ENCODE measurements at places on chromosomes 12 and 14.
A peak's percentile ranks its signal among the peaks of the same experiment; 100 is the strongest.

- no peak for DNase-seq
Observed at GRCh38 chr14:64235652-64236640, 58.2 kb downstream of the ESR2 start.

- peak; percentile 17 for DNase-seq
Observed at GRCh38 chr14:76953311-76953945, 75.1 kb downstream of the IRF2BPL start.

DNA sequence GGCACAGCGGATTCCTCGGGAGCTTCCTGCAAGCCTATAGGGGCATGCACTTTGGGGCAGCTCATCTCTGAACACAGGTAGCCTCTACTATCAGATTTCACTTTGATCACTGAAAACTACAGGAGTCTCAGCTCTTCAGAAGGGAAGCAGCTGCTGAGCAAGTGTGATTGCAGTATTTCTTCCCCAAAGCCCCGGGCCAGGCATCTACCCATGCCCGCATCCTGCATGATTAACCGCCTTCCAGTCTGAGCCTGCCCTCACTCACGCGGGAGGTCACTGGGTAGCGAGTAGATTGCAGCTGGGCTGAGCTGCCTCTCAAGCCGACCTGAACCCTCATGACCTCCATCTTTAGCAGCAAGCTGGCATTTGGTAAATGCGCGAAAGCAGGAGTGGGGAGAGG, 334.7 kb downstream of the DPF3 start:
- DNase-seq = no peak

DNA sequence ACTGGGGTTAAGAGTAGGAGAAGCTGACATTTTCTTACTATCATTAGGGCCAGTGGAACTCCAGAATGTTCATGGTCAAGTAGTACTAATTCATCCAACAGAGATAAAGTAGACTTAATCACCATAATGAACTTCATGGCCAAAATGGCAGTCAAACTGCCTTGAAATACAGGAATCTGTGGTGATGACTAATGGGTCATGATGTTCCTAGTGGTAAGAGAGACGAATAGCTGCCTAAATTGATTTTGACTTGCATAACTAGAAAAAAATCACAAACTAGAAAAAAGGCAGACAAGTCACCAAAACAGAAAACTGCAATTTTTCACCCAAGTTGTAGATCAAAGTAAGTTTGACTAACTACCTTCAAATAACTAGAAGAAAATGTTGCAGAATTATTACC, 138.5 kb downstream of the MGAT4C start:
- no peak for DNase-seq

DNA sequence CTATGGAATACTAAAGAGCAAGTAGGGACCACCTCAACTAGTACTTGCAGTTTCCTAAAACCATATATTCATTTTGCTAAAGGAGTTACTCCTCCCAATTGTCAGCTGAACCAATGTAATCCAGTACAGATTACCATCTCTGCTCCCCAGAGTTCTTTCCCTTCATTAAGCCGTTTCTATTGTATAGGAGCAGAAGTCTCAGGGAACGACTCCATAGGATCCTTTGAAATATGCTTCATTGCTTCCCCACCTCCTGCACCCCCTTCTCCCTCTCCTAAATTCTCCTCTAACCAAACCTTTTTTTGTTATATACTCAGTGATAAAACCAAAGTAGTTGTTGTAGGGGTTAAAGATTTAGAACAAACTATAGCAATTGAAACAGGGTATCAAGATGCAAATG, 30.7 kb upstream of the LALBA start:
- DNase-seq = no peak

DNA sequence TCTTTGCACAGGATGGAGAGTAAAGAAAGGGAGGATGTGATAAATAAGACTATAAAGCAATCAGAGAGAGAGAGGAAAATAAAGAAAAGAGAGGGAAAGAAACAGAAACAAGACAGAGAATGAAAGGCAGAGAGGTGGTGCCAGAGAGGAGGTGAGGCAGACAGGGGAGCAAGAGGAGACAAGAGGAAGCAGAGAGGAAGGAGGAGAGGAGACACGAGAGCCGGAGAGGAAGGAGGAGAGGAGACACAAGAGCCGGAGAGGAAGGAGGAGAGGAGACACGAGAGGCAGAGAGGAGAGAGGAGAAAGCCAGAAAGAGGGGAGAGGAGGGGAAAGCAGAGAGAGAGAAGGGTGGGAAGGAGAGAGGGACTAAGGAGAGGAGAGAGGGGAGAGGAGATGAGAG, 125.2 kb downstream of the PAPOLA start:
- DNase-seq = no peak

DNA sequence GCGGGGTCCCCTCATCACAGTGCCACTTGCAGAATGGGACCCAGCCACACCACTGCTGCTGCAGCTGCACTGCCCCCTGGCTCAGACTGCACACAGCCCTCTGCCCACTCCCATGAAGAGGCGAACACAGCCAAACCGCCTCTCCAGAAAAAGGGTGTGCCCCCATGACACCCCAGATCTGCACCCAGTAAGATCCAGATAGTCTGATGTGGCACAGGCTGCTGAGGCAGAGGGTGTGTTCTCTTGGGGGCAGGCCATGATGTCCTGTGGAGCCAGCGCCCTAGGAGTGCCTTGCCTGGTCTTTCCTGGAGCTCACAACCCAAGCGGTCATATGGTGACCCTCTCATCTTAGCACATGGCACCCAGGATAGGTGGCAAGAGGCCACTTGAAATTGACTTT, 44.4 kb downstream of the SLC8B1 start:
- DNase-seq = no peak

DNA sequence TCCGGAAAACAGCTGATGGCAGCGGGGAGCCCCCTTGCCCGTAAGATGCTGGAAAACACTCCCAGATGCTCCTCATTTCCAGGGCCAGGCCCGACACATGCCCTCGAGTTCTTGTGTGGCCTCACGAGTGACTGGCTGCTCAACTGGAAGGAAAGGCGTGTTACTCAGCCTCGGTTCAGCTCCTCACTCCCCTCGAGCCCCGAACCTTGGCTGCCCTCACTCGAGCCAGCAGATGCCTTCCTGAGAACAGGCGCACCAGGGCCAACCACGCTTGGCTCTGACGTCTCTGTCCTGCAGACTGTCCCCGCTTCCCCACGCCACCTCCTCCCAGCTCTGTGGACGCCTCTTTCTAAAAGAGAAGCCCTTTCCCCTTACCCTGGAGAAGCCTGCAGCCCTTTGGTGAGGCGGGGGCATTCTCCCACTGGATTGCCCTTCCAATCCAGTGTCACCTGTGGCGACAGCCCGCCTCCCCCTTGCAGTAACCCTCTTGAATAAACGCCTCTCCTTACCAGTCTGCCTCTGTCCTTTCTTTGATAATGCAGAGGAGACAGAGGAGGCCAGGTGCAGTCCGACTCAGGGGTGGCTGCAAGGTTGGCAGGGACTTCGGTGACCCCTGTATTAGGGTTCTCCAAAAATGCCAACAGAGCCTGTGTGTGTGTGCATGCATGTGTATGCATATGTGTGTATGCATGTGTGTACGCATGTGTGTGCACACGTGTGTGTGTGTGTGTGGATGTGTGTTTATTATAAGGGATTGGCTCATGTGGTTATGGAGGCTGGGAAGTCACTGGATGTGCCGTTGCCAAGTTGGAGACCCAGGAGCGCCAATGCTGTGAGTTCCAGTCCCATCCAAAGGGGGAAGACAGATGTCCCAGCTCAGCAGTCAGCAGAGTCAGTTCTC, 166.3 kb downstream of the KIF26A start:
- no peak for DNase-seq

DNA sequence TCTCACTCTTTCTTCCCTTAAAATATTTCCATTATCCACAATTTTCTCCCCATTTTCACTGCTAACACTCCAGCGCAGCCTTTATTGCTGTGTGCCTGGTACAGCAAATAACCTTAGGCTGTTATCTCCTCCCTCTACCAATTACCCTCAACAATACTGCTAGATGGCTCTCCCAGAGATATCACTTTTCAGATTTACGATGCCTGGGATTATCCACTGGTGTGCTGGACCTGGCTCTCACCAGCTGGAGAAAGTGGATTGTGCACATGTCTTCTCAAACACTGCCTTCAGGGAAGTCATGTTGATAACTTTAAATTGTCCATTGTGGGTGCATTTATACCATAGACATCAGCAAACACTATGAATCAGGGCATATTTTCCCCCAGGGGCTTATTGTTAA, 101.9 kb upstream of the ADAMTS20 start:
- DNase-seq = no peak

GRCh38 chr14:50882932-50883826, 11.3 kb downstream of the ABHD12B start:
- DNase-seq = no peak

GRCh38 chr12:20445687-20446086, 77.3 kb downstream of the PDE3A start:
- no peak for DNase-seq

- no peak for DNase-seq
Observed at GRCh38 chr14:57179273-57179672, 89.4 kb downstream of the EXOC5 start.

DNA sequence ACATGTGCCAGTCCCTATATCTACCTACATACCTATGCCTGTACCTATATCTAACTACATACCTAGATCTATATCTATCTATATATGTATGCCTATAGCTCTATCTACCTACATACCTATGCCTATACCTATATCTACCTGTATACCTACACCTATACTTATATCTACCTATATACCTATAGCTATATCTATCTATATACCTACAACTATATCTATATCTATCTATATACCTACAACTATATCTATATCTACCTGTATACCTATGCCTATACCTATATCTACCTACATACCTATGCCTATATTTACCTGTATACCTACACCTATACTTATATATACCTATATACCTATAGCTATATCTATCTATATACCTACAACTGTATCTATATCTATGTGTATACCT, 56.6 kb downstream of the TBX3 start:
- no peak for DNase-seq

DNA sequence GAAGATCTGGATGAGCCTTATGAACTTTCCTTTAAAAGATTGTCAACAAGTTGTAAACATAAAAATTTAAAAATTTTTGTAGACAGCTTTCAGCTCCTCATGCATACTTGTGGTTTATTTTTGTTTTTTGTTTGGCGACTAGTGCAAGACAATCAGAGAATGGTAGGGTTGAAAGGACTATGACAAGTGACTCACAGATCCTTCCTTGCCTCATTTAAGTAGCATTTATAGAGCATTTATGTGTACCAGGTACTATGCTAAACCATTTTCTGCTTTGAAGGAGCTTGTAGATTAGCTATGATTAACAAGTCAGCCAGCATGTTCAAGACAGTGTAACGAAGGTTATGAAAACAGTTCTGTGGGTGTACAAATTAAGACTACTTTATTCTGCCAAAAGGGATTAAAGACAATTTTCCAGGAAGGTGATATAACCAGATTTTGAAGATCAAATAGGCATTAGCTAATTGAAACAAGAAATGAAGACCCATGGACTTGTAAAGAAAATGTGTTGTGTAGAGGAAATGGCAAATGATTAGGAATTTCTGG, 122.0 kb downstream of the PCNX1 start:
- DNase-seq = no peak

DNA sequence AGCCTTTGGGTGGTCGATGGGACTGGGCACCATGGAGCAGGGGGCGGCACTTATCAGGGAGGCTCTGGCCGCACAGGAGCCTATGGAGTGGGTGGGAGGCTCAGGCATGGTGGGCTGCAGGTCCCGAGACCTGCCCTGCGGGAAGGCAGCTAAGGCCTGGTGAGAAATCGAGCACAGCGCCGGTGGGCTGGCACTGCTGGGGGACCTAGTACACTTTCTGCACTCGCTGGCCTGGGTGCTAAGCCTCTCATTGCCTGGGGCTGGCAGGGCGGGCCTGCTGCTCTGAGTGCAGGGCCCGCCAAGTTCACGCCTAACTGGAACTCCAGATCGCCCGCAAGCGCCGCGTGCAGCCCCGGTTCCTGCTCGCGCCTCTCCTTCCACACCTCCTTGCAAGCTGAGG, 33.1 kb upstream of the SLCO1B3 start:
- DNase-seq = no peak

- DNase-seq = no peak
Observed at GRCh38 chr14:85538636-85539035, 8.7 kb downstream of the FLRT2 start.

- no peak for DNase-seq
Observed at GRCh38 chr12:32541754-32542374, 137.2 kb upstream of the DNM1L start.

DNA sequence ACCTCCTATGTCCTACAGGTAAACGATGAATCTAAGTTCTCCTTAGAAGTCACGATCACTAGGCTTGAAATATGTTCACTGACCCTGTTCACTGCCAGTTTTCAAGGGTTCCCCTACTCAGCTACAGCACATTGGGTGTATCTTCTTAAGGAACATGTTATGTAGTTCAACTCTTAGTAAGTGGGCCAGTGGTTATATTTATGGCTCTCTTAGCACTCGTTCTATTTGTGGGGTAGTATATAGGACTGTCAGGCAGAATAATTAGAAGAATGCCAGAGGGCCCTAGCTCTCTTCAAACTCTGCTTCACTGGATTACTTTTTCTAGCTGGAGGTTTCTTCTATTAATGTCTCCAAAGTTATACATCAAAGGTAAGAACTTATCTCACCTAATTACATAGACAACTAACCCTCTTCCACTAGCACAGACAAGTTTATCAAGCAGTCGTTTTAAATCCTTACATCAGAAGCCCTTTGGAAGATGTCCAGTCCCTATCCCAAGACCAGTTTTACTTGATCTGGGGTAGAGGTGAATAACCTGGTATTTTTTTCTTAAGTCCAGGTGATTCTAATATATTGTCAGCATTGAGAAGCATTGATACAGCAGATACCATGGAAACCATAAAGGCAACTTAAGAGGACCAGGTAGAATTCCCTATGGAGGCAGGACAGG, 39.6 kb downstream of the ZFYVE26 start:
- no peak for DNase-seq

DNA sequence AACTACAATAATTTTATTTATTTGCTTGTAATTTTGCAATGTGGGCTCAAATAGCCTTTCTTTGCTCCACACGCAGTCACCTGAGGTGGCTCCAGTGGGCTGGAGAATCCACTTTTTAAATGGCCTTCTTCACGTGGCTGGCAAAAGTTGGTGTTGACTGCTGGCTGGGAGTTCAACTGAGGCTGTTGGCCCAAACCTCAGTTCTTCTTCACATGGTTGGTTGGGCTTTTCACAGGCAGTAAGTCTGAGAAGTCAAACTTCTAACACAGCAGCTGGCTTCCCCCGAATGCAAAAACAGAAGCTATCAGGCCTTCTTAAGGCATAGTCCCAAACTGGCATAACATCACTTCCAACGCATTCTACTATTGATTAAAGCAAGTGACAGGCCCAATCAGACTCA, 2.1 kb upstream of the OXA1L start:
- no peak for DNase-seq

DNA sequence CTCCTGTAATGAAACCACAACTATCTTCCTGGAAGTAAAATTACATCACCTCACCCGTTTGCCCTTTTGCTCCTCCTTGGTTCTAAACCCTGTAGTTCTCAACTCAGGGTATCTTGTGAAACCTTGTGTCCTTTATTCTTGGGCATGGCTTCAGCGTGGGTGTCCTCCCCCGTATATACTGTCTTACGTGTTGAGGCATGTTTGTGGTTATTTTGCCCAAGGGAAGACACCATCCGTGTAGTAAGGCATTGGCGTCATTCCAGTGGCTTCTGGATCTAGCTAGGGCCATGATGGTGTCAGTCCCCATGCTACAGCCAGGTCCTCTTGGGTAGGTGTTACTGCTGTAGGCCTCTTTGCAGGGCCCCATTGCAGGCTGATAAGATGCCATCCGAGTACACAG, 115.4 kb downstream of the ZFP36L1 start:
- no peak for DNase-seq
